NCI-H1436 treated with DMSO at 0.1 percent for 48 hours (cell line): ENCODE measurements at places on chromosomes 4 and X.

DNA sequence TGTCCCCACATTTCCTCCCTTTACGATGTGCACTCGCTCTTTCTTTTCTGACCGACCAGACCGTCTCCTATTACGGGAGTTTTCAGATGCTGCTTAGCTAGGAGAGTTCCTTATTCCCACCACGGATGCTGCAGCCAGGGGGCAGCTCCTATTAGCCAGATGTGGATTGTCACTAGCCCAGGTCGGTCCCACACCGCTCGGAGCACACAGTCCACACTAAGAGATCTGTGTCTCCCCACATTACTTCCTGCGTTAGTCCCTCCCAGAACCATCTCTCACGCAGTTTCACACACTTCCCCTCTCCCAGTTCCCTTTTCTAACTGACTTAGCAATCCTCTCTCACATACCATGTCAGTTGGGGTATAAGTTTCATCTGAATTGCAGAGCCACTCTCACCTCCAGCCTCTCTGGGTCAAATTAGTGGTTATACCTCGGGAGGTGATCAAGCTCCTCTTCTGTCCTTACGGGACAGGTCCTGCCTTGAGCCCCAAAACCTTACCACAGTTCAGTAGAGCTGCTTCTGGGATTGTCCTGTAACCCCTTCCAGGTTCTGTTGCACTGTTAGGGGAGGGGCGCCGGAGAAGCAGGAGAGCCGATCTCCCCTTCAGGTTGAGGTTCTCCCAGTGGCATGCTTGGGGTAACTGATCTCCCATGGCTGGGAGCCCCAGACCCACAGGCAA lies 28.2 kb downstream of the SULT1E1 start:
- no peak for DNase-seq

- no peak for DNase-seq
Measured at GRCh38 chr4:44146516-44146915, 302.1 kb downstream of the KCTD8 start.

- no peak for DNase-seq
Measured at GRCh38 chr4:153497988-153498967, 32.1 kb downstream of the TMEM131L start.

- DNase-seq, result no peak
Measured at GRCh38 chr4:3440011-3440410, 1.8 kb upstream of the HGFAC start.

GRCh38 chr4:99665983-99666382 lies 8.4 kb upstream of the C4orf54 start:
- DNase-seq, result no peak

GRCh38 chr4:26130173-26130572 lies 190.6 kb upstream of the RBPJ start:
- DNase-seq, result no peak

DNA sequence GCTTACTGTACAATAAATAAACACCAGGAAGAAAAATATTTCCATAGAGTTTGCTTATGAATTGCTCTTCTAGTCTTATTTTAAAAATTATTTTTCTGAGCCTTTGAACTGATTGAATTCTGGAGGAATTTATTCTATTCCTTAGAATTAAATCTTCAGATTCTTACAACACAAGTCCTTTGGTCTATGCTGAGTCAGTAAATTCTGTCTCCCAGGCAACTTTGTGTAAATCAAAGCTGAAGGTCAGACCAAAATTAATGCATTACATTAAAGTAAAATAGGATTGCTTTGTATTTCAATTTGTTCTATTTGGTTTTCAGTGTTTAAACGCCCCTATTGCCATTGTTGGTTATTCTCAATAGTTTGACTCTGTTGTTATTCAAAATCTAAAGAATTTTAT lies 26.8 kb upstream of the STPG2 start:
- no peak for DNase-seq

GRCh38 chr4:147596981-147597380 lies 20.2 kb upstream of the TMEM184C start:
- no peak for DNase-seq
